ENCODE measurements at places on chromosomes 1 and 21.
A peak's percentile ranks its signal among the peaks of the same experiment; 100 is the strongest.

DNA sequence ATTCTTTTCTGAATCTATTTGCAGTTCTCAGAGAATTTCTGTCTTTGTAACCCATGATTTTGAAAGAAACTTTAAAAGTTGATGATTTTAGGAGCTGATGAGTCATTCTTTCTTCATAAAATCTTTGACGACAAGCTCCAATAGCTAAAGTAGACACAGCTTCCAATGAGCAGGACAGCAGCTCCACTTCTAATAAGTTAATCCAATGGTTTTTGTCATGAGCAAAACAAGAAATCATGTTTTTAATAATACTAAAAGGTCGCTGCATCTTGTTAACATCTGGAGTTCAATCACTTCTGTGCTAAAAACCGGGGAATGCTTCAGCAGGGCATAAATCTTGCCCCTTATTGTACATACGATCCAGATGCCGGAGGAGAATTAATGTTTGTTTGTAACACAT, 48.9 kb upstream of the GORAB start:
- DNase-seq, result no peak

DNA sequence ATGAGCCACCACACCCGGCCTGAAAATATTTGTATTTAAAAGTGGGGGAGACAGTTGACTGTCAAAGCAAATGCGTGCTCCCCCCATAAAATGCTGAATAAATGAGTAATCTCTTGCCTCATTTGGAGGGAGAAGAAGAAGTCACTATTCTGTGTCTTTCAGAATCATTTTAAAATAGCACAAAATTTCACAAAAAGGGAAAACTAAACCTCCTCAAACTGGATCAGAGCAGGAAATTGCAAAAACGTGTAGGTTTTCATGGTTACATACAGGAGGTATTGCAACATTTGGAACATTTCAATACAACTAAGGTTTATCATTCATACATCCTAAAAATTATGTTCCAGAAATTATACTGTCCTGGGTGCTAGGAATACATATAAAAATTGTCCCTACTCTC, 13.6 kb downstream of the MTF1 start:
- no peak for DNase-seq

DNA sequence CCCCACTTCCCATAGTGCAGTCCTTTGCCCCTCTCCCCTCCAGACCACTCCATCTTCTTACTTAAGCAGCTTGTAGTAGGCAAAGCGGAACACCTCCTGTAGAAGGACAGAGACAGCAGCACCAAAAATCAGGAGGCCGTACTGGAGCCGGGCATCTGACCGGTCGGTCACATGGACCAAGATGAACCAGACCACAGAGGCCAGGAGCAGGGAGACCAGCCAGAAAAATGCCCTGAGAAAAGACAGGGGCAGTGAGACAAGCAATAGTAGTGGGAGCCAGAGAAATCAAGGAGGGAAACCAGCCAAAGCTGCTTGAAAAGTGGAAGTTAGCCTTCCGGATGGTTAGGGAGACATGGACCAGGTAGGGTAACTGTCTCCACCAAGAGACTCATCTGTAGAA, 920 bp downstream of the APH1A start:
- DNase-seq, result no peak

DNA sequence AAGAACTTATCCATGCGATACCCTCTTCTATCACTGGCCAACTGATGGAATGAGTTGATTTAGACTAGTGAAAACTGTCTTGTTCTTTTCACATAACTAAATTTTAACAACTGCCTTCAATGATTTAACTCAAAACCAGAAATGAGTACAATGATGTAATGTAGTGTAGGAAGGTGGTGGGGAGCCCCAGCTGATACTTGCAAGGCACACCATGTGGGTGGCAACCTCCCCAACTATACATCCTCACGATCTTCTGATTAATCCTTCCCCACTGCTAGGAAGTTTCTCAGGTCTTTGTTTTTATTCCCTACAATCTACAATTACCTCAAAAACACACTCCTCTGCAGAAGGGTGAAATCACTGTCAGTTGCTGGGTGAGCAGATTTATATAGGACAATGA, 100.7 kb downstream of the KCTD3 start:
- DNase-seq, result no peak

DNA sequence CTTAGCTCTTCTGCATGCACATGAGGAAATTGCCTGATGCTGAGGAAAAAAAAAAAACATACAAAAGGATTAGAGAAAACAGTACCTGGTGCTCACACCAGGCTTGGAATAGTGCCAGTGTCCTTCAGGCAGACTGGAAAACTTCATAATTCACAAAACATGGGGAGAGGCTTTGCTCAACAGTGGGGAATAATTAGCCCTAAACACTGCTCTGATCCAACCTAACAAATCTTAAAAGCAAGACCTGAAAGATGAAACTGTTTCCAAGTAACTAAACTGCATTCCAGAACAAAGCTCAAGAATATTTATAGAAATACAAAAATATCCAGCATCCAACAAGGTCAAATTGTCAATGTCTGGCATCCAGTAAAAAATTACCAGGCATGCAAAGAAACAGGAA, 124.8 kb downstream of the AK5 start:
- DNase-seq, result peak; percentile 78

GRCh38 chr1:110506541-110506940, 12.4 kb downstream of the KCNA10 start:
- DNase-seq, result no peak

DNA sequence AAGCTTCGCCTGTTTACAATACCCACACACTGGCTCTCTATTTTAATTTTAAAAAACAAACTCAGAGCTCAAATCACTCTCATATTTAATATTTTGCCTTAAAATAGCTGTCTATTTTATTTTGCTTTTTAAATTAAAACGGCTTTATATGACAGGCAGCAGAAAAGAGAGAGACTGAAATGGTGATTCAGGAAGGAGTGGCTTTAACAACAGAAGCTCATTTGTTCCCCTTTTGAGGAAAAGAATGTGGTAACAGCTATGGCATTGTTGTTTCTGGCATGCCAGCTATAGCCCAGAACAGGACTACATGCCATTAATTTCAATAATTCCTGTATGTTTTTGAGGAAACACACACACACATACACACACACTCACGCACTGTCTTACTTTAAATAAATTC, 234.2 kb upstream of the PTBP2 start:
- DNase-seq, result no peak

DNA sequence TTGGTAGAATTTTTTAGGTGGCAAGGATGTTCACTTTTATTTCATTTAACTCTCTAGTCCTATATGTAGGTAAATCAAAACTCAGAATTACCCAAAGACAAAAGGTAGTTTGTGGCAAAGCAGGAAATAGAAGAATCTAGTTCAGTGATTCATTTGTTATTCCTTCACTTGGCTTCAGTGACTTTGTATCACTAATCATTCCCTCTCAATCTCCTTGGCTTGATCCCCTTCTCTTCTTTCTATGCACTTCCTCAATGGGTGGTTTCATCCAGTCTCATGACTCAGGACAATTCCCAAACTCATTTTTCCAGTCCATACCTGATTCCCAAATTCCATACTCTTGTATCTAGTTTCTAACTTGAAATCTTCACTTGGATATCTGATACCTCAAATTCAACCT, 64.9 kb downstream of the PRKACB start:
- DNase-seq, result no peak

GRCh38 chr21:27104846-27105431, 138.1 kb upstream of the ADAMTS5 start:
- DNase-seq, result no peak

DNA sequence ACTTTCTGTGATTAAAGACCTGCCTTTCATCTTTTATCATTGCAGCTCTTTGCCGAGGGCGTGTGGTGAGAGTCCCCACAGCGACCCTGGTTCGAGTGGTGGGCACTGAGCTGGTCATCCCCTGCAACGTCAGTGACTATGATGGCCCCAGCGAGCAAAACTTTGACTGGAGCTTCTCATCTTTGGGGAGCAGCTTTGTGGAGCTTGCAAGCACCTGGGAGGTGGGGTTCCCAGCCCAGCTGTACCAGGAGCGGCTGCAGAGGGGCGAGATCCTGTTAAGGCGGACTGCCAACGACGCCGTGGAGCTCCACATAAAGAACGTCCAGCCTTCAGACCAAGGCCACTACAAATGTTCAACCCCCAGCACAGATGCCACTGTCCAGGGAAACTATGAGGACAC, 32.0 kb downstream of the PTGFRN start:
- DNase-seq, result no peak

DNA sequence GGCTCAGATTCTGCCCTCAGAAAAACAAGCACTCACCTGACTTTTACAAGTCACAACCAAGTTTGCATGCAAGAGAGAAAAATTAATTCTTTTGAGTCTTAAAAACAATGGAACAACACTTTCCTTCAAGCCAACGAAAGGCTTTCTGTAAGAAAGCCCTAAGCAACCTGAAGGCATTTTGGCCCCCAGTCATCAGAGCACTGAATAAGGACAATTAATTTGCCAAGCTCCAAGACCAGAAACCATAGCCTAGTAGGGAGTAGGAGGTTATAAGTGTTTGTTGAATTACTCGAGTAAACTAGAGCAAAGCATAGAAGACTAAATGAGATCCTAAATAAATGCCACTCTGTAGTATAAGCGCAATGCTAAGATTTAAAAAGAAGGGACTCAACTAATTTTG, 4.7 kb downstream of the TGFBR3 start:
- DNase-seq, result no peak

DNA sequence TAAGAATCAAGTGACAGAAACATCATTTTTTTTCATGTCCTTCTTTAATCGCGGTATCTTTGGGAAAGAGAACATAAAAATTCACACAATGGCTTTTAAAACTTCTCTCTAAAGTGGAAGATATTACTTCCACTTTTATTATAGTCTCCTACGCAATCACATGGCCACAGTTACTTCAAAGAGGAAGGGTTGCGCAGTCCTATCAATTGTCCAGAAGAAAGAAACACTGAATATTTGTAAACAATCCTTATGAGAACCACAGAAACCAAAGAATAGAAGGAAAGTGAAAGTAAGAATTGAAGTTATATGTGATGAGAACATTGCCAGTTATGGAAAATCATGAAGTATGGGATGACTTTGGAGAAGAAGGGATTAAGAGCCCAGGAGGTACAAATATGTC, 32.6 kb downstream of the CFH start:
- DNase-seq, result no peak

DNA sequence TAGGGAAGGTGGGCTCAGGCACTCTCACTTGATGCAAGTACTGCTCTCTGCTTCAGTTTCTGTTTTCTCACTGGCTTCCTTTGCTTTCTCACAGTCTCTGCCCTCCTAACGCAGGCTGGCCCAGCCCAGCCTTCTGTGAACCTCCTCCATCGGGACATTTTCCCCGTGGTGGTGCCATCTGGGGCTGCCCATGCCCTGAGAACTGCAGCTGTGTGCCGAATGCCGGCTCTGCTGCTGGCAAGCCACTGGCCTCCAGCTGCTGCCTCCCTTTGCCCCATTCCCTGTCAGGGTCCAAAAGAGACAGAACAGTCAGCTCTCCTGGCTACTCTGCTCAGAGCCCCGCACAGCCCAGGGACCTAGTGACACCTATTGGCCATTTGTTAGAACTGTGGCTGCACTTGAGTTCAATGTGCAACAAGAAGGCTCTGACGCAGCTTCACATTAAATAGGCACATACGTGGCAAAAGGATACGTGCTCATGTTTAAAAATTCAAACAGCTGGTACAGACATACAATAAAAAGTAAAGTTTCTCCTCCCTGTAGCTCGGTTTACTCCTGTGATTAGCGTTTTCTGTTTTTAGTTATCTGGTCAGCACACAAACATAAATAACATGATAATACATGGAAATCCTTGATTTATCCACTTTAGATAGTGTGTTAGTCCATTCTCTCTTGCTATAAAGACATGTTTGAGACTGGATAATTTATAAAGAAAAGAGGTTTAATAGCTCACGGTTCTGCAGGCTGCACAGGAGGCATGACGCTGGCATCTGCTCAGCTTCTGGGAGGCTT, 46.6 kb downstream of the FCRL5 start:
- peak; percentile 42 for DNase-seq

- DNase-seq, result no peak
Measured at GRCh38 chr1:203038217-203038741, 12.0 kb downstream of the PPFIA4 start.

DNA sequence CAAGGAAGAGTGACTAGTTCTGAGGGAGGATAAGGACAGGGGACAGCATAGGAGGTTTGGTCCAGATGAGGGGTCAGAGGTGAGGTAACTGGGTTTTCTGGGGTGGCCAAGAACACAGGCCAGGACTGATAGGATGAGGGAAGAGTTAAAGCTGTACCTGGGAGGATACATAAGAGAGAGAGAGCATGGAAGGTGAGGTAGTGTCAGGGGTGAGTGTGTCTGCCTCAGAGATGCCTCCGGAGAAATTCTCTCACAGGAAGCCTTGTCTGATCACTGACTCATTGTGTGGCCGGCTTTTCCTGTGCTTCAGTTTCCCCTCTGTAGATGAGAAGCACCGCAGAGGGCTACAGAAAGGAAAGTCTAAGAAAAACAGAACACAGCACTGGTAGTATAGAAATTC, 40.2 kb downstream of the FASLG start:
- no peak for DNase-seq

DNA sequence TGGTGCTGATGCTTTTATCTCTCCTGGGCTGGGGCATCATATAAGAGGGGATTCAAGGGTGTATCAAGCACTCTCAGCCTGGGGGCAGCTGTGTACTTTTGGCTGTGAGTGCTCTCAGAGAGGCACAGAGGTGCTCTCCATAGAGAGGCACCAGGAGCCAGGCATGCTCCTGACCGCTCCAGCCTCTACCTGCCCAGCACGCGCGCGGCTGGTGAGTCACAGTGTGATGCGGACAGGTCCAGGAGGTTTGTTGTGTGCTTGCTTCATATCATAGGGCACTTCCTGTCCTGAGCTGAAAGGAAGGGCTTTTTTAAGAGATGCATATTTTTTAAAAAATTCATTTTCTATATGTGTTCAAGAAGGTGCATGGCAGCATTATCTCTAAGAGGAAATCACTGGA, 93.6 kb upstream of the BCAR3 start:
- no peak for DNase-seq

DNA sequence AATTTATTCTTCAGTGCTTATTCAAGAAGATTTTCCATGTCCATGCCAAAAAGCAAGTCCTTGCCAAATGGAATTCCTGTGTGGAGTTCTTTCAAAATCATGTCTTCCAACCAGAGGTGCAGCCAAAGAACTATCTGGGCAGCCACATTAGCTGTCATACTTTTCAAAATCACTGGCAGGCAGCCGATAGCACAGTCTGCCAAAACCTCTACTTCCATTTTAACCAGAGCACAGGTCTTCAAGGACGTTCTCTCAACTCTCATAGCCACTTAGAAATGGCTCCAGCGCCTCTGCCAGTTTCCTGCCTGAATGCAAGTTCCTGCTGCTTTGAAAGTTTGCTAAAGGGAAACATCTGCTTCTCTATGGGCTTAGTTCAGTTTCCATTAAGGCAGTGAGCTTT, 975.7 kb upstream of the ADGRL4 start:
- DNase-seq, result no peak

DNA sequence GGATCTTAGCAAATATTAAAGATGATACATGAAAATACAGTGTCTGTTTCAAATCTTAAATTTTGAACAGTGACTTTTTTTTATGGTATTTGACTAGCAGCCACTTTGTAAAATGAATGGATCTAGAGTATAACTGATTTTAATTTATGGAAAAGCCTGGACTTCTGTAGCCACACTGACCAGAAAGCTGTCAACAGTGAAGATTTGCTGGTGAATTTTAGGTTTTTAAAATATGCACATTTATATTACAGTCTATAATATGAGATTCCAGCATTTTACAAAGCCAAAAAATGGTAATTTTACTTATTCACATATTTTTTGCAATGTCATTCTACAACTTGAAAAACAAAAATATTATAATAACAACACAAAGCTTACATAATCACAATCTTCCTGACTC, 131.8 kb downstream of the NEGR1 start:
- DNase-seq, result no peak
